ENCODE measurements at places on chromosomes 3 and 15.

- no peak for DNase-seq
Measured at GRCh38 chr3:44056446-44057240, 185.0 kb upstream of the TOPAZ1 start.

DNA sequence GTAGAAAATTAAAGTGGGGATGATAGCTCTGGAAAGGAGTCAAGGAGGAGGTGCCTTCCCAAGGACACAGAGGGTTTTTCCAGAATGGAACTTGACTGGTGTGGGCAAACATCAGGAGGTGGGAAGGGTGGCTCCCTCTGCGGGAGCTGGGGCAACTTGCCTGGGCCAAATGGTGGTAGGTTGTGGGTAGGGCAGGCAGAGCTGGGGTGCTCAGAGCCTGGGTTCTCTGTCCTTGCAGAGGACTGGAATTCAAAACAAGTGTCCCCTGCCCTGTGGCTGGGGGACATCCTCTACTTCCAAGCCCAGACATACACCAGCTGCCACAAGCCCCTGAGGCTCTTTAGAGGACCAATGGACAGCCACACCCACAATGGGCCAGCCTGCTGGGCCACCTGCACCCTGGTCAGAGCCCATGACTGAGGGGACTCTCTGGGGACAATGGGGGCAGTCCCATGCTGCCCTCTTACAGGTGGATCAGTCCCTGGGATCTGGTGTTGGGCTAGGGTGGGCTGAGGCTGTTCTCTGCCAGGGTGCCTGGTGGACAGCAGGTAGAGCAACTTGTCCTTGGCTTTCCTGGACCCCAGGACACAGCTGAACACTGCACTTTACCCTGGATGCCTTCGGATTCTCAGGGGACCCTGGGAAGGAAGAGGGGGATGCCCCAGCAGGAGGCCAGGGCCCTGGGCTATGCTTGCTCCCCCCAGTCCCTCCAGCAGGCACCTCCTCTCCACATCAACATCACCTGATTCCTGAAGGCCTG is 38.6 kb upstream of the CSPG4 start:
- DNase-seq, result no peak

DNA sequence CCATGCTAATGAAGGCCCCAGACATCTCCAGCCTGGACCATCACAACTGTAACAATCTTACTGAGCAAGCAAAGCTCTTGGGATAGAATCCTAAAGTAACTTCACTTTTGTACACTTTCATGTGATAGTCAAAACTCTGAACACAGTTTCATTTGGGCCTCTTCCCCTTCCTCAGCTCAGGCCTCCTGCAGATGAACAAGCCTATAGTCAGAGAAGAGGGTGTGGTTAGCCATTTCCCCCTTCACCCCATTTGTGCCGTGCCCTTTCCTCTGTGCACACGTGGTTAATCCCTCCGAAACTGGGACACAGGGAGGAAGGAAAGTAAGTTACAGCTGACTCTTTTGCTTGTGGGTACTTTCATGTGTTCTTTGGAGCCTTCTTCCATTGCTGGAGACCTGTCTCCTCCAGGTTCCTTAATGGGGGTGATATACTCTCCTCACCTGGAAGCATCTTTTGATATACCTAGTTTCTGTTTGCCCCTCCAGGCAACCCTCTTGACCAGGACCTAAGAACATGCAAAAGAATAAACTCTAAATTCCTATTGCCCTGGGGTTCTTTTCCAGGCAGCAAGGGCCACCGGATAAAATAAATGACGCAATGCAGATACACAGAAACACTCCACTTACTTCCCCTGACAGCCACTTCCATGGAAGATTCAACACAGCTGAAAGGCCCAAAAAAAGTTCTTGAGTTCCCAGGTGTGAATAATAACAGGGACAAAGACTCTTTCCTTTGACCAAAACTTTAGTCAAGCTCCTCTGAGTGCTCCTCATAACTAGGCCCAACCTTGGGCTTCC is 29.6 kb upstream of the CSTA start:
- DNase-seq, result no peak

DNA sequence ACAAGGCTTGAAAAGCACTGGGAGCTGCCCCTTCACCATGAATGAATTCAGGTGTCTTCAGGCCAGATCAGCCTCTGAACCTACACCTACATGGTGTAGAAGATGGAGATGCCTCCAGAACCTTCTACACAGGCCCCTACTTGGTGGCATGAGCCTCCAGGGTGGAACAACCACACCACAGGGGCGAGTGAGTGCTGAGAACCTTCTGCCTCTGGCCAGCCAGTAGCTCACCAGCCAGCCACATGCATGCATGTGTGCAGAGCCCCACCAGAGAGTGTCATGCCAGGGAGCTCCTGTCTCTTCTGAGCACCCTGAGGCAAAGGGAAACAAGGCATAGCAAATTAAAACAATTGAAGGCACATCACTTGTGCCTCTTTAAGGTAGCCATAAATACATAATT is 161.8 kb upstream of the TOPAZ1 start:
- DNase-seq, result no peak

DNA sequence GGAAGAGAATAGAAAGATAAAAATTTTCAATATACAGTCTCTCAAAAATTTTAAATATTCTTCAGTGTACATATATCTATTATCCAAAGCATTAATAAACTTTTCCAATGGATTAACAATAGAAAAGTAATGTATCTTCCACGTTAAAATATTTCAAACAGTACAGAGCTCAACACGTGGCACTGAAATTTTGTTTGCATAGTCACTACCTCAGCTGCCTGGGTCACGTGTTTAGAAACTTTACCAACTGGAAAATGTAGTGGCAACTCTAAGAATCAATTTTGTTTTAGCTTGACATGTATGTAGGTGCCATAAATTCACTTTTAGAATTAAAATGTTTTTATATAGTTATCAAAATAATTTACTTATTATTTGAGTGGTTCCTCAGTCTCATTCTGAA is 85.3 kb downstream of the CNTN3 start:
- DNase-seq, result no peak

Measured in amniotic stem cell (primary cell).